CD8-positive, alpha-beta memory T cell (primary cell): ENCODE measurements at places on chromosomes 13 and 19. TPM values are rescaled to one million over a fixed set of nuclear protein-coding genes. Genes with fewer than 3 reads are reported as not detected.

The KLK10 gene
- total RNA-seq: not detected

The SPART gene
- total RNA-seq: 10.8 TPM

The LMTK3 gene
- total RNA-seq: 4.6 TPM

The LHFPL6 gene
- total RNA-seq: 6.4 TPM

GRCh38 chr13:114112231-114112825 is 20.1 kb downstream of the RASA3 start:
- no peak for DNase-seq

DNA sequence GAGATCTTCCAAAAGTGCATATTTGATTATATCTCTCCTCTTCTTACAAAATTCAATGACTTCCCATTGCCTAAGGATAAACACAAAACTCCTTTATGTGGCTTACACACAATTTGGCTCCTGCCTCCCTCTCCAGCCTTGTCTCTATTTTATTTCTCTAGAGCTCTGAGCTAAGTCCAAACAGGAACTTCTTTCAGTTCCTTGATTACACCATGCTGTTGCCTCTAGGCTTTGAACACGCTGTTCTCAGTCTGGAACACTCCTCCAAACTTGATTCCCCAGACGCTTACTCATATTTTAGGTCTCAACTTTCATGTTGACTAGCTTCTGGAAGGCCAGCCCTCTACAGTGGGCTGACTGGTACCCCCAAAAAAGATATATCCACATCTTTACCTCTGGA is 258.5 kb downstream of the COG6 start:
- no peak for DNase-seq

GRCh38 chr13:89726690-89727435 is 1620.6 kb upstream of the MIR17HG start:
- DNase-seq: no peak

DNA sequence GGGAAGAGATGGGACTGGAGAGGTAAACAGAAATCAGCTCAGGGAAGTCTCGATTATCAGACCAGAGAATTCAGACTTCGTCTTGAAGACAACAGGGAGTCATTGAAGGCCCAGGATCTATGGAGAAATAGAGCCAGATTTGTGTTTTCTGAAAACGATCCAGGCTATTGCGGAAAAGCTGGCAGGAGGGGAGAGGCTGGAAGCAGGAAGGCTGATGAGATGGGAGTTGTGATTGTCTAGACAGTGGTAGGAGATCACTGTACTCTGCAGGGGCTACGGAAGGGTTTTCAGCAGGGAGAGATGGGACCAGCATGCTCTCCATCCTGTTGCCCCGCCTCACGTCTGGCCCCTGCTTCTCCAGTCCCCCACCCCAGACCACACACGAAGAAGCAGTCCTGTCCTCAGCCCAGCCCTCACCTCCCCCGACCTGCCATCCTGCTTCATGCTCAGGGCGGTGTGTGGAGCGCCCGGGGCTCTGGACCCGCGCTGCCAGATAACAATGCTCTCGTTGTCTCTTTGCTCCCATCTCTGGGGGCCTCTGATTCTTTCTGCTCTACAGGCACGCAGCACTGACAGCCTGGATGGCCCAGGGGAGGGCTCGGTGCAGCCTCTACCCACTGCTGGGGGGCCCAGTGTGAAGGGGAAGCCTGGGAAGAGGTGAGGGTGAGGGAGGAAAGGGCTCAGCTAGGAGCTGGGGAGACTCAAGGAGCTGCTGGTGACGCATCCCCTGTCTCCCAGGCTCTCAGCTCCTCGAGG is 1.9 kb downstream of the ARHGAP33 start:
- no peak for DNase-seq

GRCh38 chr19:17325881-17326594 is 8.6 kb downstream of the ANO8 start:
- no peak for DNase-seq

DNA sequence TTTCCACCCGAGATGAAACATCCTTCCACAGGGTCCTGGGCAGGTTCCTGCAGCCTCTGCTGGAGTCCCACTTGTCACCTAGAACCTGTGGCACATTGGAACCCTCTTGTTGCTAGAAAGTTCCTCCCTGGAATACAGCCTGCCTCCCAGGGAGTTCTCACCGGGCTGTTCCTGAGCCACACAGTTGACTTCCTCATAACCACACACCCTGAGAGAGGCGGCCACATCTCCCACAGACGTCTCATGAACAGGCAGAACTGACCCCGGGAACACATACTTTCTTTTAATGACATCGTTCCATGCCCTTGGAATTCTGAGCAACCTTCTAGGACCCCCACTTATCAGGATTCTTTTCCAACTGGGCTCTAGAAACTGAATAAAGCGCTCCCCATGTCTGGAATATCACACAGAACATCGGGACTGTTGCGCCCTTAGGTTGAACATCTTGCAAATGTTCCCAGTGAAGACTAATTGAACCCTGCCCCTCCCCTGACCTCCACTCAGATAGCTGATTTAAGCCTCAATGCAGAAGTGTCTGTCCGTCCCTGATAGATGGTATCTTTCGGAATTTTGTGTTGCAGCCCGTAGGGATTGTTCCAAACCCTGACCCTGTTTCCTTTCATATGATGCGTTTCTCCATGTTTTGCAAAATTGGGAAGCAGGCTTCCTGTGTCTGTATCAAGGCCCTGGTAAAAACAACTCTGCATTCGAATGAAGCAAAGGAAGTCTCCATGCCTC is 91.1 kb downstream of the RAB20 start:
- DNase-seq: no peak

DNA sequence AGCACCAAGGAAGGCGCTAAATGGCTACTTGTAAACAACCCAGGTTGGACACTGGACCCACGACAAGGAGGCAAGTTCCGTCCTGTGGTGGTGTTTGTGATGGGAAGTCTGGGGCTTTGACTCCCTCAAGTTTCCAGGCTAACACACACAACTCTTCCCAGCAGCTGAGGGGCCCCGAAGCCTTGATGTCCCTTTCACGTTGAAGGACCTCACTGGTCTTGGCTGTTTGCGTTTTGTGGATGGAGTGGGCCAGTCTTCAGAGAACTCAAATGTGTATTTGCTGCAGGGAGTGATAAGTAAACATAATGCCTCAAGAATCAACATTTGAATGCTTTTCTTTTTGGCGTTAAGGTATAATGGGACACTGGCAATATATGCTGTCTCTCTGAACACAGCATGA is 199.2 kb downstream of the TM9SF2 start:
- DNase-seq: no peak
